ENCODE measurements at places on chromosomes 2 and 18.

DNA sequence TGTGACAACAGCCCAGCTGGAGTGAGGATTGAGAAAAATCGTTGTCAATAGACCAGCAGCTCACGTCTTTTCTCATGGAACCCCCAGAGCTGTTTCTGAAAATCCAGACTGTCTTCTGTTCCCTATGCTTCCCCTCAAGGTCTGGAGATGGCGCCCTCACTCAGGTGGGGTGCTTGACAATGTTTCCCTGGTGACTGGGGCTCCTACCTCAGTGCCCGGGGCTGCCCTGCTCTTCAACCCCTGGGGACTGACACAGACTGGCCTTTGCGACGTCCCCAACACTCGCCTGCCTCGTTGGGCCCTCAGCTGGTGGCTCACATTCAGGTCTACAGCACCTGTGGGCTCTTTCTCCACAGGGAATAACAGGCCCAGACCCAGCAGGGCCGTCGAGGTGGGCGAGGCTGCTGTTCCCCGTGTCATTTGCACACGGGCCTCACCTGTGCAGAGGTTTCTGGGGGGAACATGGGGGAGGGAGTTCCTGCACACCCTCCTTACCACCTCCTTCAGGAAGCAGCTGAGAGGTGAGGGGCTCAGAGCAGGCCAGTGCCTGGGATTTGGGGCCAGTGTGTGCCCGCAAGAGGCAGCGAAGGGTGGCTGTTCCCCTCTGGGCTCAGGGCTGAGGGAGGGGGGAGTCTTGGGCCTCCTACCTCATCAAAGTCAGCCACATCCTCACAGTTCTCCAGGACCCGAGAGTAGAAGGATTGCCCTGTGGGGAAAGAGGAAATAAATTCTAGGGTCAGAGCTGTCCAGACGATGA lies 59.3 kb upstream of the OTOF start:
- no peak for DNase-seq

GRCh38 chr2:207417301-207417718 lies 112.5 kb upstream of the CREB1 start:
- DNase-seq, result no peak

- DNase-seq, result no peak
Observed at GRCh38 chr2:53473775-53474311, 293.8 kb upstream of the CHAC2 start.

GRCh38 chr2:6824962-6825361 lies 40.7 kb downstream of the CMPK2 start:
- no peak for DNase-seq

DNA sequence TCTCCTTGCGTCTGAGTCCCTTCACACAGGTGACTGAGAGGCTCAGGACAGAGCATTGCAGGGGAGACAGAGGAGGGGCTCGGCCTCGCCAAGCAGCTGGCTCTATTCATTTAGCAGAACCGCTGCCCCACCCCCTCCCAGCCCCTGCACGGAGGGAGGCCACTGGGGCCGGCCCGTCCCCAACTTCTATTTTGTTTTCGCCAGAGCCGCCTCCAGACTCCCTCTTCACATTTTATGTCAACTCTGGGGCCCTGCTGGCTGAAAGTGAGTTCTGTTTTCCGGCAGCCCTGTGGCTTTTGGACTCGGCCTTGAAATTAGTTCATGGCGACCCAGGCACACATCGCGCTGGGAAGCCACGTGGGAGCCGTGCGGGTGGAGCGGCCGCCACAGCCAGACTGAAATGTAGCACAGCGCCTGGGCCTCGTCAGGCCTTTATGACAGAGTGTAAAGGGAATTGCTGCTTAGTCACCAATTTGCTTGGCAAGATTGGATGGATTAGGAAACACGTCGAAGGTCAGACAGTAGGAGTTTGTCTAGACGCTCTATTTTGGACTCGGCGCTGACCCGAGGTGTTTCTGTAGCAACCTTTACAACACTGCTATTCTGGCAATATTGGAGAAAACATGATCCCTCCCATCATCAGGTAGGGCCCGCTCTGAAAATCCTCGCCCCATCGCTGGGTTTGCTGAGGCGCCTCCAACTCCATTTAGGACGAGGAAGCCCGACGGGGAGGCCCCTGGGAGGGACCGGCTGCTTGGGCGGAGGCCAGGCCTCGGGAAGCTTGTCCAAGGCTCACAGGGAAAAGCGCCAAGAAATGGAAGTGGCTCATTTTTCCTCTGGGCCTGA lies 90.7 kb upstream of the CTDP1 start:
- no peak for DNase-seq

DNA sequence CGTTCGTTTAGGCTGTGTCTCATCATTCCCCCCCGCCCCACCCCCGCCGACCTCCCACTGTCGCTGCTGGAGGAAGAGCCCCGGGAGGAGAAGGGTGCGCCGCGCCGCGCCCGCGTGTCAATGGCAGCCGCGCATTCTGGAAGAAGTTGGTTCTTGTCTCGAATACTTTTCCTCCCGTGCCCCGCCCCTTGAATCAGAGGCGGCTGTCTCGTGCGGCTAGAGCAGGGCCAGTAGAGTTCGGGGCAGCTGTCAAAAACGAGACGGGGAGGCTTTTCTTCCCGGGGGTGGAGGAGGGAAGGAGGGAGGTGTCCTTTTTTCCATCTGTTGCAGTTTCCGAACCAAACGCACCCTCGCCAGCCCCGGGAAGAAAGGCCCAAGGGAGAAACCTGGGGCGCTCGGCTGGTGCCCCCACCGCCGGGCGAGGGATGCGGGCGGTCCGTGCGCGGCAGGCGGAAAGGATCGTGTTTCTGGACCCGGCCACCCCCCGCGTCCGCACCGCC lies 410 bp upstream of the TGIF1 start:
- DNase-seq, result no peak

DNA sequence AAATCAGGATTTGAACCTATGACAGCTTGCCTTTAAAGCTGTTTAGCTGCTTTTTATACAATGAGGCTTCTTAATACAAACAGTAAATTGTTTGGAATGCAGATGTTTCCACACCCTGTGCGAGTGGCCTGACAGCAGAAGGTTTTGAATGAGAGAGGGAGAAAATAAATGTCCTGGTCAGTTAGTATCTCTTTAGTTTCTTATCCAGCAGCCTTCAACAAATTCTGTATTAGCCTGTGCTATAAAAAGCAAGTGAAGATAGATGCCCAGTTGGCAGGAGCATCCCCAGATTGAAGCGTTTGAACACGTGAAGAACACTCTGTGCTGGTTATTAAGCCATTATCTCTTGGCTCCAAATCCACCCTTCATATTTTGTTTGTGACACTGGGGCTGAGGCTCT lies 70.6 kb downstream of the CERS6 start:
- DNase-seq, result no peak

GRCh38 chr2:2664989-2665833 lies 334.1 kb upstream of the MYT1L start:
- no peak for DNase-seq

- no peak for DNase-seq
Observed at GRCh38 chr18:13448335-13448795, 229.8 kb downstream of the LDLRAD4 start.

DNA sequence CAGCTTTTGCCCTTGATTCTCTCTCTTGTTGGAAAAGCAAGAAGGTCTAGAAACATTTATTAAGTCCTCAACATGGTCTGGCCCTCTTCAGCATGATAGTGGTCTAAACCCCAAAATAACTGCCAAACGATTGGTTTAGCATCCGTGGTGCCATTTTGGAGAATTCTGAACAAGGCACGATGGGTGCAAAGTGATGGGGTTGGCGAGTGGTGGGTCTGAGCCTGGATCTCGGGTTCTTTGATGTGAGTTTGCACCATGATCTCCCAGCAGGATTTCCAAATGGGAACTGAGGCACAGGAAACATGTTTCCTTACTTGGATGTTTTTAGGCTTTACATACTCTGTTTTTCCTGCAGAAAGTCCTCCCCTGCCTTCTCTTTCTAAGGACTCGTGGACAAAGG lies 240.3 kb downstream of the MYCN start:
- DNase-seq, result no peak

- DNase-seq, result no peak
Observed at GRCh38 chr18:59298871-59299270, 19.6 kb downstream of the CPLX4 start.

DNA sequence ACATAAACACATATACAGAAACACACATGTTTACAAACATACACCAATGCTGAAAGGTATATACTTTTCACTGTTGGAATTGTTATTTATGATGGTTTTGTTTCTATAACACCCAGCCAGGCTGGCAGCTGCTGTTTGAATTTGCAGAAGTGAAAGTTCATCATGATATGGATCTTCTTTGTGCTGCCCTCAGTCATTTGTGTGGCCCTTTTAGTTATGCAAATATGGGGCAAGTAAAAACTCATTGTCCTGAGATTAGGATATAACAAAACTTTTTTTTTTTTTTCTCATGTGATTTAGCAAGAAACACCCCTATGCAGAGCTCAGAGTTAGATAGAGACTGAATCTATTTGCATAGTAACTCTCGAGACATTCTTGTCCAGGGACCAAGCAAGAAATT lies 714.1 kb downstream of the KCNJ3 start:
- no peak for DNase-seq

Measured in activated gamma-delta T cell treated with anti-CD3 and anti-CD28 coated beads, Interleukin-2, amount 50 U/mL, for 16 hours (primary cell).